ENCODE measurements at places on chromosomes 13 and 19. TPM values are rescaled to one million over a fixed set of nuclear protein-coding genes. Genes with fewer than 3 reads are reported as not detected.

Gene AP3D1
- 125 TPM for total RNA-seq

Gene GNA15
- total RNA-seq: not detected

Gene LILRA5
- not detected for total RNA-seq

Gene ZNF675
- 13.9 TPM for total RNA-seq

Gene KL
- total RNA-seq: not detected
